CD4-positive, alpha-beta T cell (primary cell): ENCODE measurements at places on chromosomes 7 and 10.

DNA sequence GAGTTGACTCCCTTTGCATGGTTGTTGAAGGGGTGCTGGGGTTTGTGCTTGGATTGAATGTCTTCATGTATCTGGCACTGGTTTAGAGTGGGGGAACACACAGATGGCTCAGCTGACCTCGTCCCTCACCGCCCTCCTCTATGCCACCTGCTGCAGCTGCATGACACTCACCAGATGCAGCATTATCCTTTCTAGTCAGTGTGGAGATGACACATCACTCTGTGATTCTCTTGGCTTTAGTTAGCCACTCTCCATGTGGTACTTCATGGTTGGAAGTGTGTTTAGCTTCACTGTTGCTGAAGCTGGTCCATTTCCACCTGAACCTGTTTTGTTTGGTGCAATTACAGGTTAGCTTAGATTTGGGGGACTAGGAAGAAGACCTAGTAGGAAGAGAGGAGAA is 56.3 kb upstream of the BMPER start:
- no peaks in the 10 kb centered on the region for H3K27me3 ChIP-seq
- H3K4me1 ChIP-seq = no peaks in the 10 kb centered on the region
- H3K4me3 ChIP-seq = no peak overlapping the region
- no peak for DNase-seq

- H3K27me3 ChIP-seq = no peaks in the 10 kb centered on the region
- H3K4me1 ChIP-seq = peaks cover under 1% of the 10 kb centered on the region
- no peak overlapping the region for H3K27ac ChIP-seq
Measured at GRCh38 chr7:5672468-5672867, 109.0 kb downstream of the RNF216 start.

DNA sequence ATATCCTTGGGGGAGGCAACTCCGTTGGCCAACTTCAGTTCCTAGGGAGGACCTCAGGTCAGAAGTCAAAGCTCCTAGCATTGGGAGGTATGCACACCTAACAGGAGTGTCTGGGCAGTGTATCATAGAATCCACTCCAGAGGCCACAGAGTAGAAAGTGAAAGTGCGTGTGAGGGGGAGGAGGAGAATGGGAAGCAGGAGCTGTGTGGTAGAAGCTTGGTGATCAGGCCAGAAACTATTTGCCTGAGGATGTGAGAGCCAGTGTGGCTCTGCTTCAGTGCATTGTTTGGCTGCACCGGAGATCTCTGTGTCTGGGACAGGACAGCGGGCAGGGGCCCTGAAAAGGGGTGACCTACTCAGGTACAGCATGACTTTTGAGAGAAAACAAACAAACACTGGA is 557.4 kb upstream of the VSTM2A start:
- H3K4me1 ChIP-seq = no peaks in the 10 kb centered on the region
- no peak overlapping the region for H3K27ac ChIP-seq
- H3K36me3 ChIP-seq = no peaks in the 10 kb centered on the region
- no peaks in the 10 kb centered on the region for H3K27me3 ChIP-seq
- DNase-seq = no peak
- H3K4me3 ChIP-seq = no peak overlapping the region

DNA sequence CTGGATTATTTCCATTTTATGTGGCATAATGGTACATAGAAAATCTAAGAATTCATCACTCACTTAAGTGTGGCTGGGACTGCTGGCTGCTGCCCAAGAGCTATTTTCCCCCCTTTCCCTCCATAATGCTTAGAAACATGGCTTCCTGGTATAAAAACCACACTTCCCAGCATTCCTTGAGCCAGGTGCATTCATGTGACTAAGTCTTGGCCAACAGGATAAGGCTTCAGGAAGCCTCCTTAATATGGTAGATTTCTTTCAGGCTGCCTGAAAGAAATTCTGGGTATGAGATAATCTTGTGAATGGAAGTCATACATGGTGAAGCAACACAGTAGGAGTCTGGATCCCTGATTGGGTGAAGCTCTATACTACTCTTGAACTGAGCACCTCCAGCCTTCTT is 178.0 kb downstream of the JAZF1 start:
- H3K4me1 ChIP-seq = peaks cover 4% of the 10 kb centered on the region
- no peak overlapping the region for H3K4me3 ChIP-seq
- no peaks in the 10 kb centered on the region for H3K27me3 ChIP-seq

- H3K27me3 ChIP-seq = no peaks in the 10 kb centered on the region
- no peak for DNase-seq
- H3K27ac ChIP-seq = no peak overlapping the region
- H3K36me3 ChIP-seq = peaks cover 18% of the 10 kb centered on the region
- no peak overlapping the region for H3K4me3 ChIP-seq
Measured at GRCh38 chr7:107291434-107291833, 122.6 kb downstream of the HBP1 start.
